Left lung (tissue), 14 donors: ENCODE measurements at places on chromosomes 6 and 20. TPM values are rescaled to one million over a fixed set of nuclear protein-coding genes. Genes with fewer than 3 reads are reported as not detected.

DNA sequence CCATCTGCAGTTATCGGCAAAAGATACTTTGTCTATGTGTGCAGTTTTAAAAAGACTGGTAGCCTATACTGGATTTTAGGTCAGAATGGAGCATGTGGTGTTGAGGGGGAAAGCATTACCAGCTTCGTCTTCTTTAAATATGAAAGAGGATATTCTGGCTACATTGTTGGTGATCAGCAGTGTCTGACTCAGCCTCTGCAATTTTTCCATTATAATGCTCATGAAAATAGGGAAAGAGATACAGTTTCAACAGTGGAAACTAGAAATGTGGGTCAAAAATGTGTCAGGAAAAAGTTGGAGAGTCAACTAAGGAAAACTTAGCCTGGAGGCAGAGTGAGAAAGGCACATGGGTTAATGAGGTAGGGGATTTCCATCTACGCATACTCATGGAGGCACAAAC is 45.2 kb downstream of the HDGFL1 start:
- DNase-seq, result no peak

- DNase-seq, result no peak
Measured at GRCh38 chr6:166784691-166785090, 157.6 kb upstream of the RPS6KA2 start.

GRCh38 chr6:45757443-45758130 is 258.1 kb downstream of the CLIC5 start:
- DNase-seq, result no peak

Gene HLA-DMA
- 23.3 TPM for polyA plus RNA-seq

DNA sequence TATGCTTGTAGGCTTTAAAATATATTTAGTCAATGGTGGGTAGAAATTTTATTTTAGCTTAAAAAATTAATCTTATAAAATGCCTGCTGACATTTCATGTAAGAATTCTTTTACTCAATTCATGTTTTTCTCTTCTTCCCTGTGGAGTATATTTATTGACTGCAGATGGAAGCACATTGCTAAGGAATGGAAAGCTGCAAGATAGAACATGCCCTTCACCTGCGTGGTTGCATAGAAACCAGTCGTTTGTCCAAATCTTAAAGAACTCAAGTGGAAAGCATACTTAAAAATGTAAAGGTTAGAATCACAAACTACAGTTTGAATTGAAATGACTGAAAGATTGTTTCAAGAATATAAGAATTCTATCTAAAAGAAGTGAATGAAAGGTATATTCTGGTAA is 30.7 kb downstream of the C6orf163 start:
- DNase-seq, result no peak

GRCh38 chr6:34447910-34448309 is 18.0 kb upstream of the PACSIN1 start:
- DNase-seq, result no peak

DNA sequence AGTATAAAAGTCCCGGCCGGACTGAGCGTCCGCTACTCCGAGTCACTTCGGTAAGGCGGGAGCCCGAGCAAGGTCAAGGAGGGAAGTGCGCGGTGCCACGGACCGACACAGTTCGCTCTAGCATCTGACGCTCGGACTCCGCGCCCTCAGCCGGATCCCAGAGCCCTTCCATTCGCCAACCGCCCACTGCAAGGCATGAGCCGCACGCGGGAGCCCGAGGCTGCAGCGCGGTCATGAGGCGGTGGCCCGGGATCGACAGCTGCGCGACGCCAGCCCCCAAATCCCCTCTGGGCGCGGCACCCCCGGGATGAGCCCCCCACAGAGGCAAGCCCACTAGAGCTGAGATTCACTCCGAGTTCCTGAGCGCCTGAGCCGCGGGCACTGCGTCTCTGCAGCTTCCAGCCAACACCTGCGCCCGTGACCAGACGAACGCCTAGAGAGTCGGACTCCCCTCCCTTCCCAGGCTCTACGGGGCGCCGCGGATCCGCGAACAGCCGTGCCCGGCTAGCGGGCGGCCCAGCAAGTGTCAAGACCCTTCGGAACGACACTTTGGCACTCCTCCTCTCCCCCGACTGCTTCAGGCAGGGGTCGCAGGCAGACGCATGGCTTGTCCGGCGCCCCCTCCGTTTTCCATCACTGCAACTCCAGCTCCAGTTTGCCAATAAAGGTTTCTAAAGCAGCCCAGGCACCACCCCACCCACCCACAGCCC is 725 bp upstream of the ISM1 start:
- DNase-seq, result no peak

- peak; percentile 82 for DNase-seq
Measured at GRCh38 chr6:43723737-43724295, 36.2 kb upstream of the MRPS18A start.

DNA sequence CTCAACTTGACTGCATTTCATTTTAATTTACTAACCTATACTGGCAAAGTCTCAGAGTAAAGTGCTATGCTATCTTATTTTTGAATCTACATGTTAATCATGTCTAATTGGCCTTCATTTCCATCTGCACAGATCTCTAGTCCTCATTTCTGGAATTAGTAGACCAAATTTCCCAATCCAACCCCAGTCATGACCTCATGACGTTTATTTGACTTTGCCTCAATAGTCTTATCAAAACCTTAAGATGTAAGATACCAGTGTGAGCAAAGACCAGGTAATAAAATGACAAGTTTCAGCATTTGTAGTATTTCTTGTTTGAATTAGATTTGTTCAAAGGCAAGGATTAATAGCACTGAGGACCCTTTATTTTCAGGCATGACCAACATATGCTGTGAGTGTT is 43.3 kb upstream of the MYB start:
- no peak for DNase-seq

- DNase-seq, result peak; percentile 36
Measured at GRCh38 chr20:49747707-49748524, 34.2 kb upstream of the B4GALT5 start.

Gene CD109
- 20.9 TPM for polyA plus RNA-seq

DNA sequence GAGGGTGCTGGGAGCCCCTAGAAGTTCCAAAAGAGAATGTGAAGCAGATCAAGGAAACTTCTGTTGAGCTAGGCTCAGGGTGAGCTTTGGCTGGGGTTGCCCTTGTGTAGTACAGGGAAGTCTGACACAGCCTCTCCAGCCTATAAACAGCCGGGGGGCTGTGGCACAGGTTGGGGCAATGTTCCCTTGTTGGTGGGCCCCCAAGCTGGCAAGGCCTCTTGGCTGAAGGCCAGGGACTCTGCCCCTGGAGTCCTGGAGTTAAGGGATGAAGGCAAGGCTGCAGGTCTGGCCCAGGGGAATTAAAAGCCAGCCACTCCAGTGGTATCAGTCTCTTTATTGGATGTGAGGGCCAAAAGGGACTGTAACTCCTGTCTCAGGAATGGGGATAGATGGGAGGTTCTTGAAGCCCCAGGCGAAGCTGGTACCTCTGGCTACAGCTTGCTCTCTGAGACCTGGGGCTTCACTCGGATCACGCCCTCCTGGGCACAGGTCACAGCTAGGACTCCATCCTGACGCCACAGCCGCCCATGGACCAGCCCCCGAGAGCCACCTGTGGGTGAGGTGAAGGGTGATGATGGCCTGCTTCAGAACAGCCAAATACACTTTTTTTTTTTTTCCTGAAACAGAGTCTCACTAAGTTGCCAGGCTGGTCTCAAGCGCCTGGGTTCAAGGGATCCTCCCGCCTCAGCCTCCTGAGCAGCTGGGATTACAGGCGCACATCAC is 8.0 kb downstream of the SNX21 start:
- no peak for DNase-seq

Gene ZSCAN26
- 50.2 TPM for polyA plus RNA-seq

GRCh38 chr6:130381459-130382380 is 15.9 kb downstream of the TMEM200A start:
- DNase-seq, result no peak

- DNase-seq, result no peak
Measured at GRCh38 chr6:104306211-104306610, 553.5 kb downstream of the HACE1 start.

DNA sequence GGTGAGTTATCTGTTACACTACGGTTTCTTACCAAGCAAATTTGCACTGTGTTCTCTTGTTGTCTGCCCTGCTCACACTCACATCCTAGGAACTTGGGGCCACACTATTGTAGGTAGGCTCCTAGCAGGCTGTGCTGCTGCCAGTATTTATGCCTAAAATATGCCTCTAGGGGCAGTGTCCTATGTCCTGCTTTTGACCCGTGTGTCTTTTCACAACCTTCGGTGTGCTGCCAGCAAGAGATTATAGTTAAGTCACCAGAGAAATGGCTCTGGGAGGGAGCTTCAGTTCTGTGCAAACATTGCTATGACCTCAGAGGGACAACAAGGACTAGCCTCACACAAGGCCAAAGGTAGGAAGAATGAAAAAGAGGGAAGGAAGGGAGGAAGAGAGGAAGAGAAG is 8.9 kb upstream of the TAAR5 start:
- no peak for DNase-seq

DNA sequence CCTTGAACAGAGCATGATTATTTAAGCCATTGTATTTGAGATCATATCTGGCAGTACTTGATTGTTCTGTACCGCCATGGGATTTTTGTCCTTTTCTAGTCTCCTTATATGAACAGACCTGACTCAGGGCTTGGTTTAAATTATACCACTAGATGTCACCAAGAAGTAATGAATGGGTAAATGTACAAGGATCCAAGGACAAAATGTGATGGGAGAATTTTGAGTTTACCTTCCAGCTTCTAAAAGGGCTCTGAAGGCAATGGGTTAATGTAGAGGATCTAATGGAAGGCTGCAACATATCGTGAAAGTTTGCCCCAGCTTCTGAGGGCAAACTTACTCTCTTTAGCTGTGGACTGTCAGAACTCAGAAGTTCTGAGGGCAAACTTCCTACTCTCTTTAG is 12.0 kb downstream of the RNF8 start:
- no peak for DNase-seq

Gene MUCL3
- 0.21 TPM for polyA plus RNA-seq

Gene HDGFL1
- polyA plus RNA-seq, result not detected

Gene C20orf144
- polyA plus RNA-seq, result 0.26 TPM

GRCh38 chr6:132017942-132018341 is 66.8 kb upstream of the CCN2 start:
- no peak for DNase-seq

GRCh38 chr6:138726066-138726756 is 47.4 kb upstream of the CCDC28A start:
- no peak for DNase-seq

- DNase-seq, result no peak
Measured at GRCh38 chr6:152087701-152088100, 280.2 kb downstream of the ESR1 start.

Gene TOP1
- 94.9 TPM for polyA plus RNA-seq

DNA sequence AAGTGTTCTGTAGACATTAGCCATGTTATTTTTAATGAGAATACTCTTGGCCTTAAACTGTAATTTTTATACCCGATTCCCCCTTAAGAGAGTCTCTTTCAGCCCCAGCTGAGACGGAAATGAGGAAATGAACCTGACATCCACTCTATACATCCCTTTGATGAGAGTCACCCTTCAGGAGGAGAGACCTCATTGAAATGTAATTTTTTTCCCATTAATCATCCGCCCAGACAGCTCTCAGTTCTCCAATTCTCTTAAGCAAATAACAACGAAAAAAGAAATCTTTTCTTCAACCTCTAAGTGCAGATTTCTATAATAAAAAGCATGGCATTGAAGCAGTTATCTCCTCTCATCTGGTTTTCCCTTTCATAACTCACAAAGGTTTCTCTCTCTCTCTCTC is 243.8 kb upstream of the PMEPA1 start:
- DNase-seq, result no peak

Gene KCNK15
- polyA plus RNA-seq, result 0.09 TPM

GRCh38 chr20:34954904-34955230 is 739 bp downstream of the GSS start:
- DNase-seq, result no peak

DNA sequence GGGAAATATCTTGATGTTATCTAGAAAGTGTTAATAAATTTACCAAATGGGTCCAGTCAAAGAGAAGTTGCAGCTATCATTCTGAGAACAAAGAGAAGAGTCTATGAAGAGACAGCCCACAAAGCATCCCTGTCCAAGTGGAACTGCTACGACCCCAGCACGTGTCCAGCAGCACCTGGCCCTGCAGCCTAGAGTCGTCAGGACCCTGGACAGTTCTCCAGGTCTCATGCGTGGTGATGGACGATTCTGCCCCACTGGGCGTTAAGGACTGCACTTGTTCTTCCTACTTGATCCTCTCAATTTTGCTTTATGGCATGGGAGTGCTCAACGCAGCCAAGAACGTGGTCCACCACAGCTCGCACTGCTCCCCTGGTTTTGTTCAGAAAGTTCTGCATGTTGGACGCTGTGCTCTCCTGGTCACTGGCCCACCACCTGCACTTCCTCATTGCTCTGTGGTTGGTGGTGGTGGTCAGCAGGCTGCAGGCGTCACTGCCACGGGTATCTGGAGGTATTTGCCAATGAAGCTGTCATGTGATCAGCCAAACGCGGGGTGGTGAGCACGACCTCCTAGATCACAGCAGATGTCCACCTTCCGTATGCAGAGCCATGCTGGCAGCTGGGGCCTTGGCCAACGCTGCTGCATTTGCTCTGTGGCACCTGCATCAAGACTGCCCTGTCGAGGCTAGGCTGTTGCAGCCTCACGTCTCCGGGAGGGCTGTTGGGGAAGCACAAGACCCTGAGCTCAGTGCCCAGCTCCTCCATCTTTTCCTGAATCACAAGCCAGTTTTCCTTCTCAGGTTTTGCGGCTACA is 356.4 kb downstream of the CDH4 start:
- peak; percentile 24 for DNase-seq

DNA sequence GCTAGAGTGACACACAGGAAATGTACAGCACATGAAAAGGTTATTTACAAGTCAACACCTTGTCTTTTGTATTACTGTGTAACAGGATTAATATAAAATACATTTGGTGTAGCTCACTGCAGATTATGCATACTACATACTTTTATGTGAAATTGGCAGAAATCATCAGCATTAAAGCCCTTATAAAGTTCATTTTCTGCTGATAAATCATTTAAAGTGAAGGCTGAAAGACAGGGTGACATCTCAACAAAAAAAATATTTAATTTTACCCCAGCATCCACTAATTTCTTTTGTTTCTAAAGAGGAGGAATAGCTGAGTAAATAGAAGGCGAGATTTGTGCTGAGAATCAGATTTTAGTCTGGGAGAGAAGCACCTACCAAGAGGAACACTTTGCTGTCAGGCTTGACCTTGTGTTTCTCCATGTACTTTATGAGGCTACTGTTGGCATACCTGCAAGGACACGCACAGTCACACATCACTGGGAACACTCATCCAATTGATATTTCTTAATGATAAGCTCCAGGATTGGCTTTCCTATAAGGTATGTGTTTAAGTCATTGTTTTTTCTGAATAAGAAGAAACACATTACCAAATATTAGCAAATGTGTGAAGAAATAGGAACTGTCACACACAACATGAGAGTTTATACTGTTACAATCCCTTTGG is 146.6 kb upstream of the SLC22A16 start:
- no peak for DNase-seq

- no peak for DNase-seq
Measured at GRCh38 chr20:6680441-6680840, 87.0 kb upstream of the BMP2 start.

- DNase-seq, result no peak
Measured at GRCh38 chr6:4253604-4254231, 118.3 kb upstream of the ECI2 start.
